Large intestine (tissue), 12 donors: ENCODE measurements at places on chromosomes 5 and 9. TPM values are rescaled to one million over a fixed set of nuclear protein-coding genes. Genes with fewer than 3 reads are reported as not detected.

ACSL6 gene
- polyA plus RNA-seq = 2.9 TPM

ENG gene
- polyA plus RNA-seq = 21.6 TPM

NUTM2G gene
- 0.88 TPM for polyA plus RNA-seq

CTXN3 gene
- not detected for polyA plus RNA-seq

GRCh38 chr5:174589011-174589410 is 135.4 kb upstream of the MSX2 start:
- no peaks in the 10 kb centered on the region for H3K27me3 ChIP-seq
- H3K4me1 ChIP-seq = no peaks in the 10 kb centered on the region
- DNase-seq = no peak
- no peak overlapping the region for H3K4me3 ChIP-seq

- DNase-seq = no peak
- H3K4me1 ChIP-seq = no peaks in the 10 kb centered on the region
- H3K27ac ChIP-seq = no peak overlapping the region
- H3K27me3 ChIP-seq = no peaks in the 10 kb centered on the region
Measured at GRCh38 chr5:180486636-180487149, 7.5 kb upstream of the CNOT6 start.

DNA sequence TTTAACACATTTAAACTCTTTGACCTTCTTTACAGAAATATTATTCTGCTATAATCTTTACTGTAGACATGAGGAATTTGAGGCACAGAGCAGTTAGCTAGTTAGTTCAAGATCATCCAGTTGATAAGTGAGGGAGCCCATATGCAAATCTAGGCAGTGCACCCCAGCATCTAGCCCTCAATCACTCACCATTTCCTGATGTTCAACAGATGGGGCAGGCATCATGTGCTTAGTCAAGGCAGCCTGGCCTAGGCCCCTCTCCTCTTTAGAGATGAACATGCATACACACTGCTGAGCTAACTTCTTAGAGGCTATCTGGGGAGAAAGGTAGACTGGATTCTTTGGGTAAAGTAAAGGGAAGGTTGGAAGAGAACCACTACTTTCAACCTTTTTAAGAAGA is 206.8 kb upstream of the SLC24A2 start:
- H3K27ac ChIP-seq = no peak overlapping the region
- H3K4me3 ChIP-seq = no peak overlapping the region
- no peaks in the 10 kb centered on the region for H3K27me3 ChIP-seq
- no peak for DNase-seq
- H3K36me3 ChIP-seq = no peaks in the 10 kb centered on the region

- H3K4me1 ChIP-seq = no peaks in the 10 kb centered on the region
- no peak overlapping the region for H3K4me3 ChIP-seq
- no peaks in the 10 kb centered on the region for H3K36me3 ChIP-seq
- no peak overlapping the region for H3K27ac ChIP-seq
Measured at GRCh38 chr9:22374051-22374450, 72.6 kb upstream of the DMRTA1 start.

DNA sequence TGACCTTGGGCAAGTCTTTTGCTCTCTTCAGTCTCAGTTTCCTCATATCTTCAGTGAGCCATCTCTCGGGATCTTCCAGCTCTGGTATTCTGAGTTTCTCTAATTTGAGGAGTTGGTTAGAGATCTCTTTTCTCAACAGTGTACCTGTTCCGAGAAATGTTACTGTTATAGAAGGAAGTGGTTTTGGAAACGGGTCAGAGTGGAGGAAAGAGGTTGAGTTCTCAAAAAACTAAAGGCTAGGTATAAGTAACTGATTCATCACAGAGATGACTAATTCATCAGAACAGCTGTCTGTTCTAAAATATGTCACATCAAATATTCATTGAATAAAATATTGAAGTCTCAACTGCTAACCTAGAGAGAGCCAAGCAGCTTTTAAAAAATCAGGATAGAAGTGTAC is 106.6 kb downstream of the PALM2AKAP2 start:
- H3K36me3 ChIP-seq = no peaks in the 10 kb centered on the region
- no peak for DNase-seq
- H3K27me3 ChIP-seq = no peaks in the 10 kb centered on the region
- H3K4me1 ChIP-seq = no peaks in the 10 kb centered on the region

DNA sequence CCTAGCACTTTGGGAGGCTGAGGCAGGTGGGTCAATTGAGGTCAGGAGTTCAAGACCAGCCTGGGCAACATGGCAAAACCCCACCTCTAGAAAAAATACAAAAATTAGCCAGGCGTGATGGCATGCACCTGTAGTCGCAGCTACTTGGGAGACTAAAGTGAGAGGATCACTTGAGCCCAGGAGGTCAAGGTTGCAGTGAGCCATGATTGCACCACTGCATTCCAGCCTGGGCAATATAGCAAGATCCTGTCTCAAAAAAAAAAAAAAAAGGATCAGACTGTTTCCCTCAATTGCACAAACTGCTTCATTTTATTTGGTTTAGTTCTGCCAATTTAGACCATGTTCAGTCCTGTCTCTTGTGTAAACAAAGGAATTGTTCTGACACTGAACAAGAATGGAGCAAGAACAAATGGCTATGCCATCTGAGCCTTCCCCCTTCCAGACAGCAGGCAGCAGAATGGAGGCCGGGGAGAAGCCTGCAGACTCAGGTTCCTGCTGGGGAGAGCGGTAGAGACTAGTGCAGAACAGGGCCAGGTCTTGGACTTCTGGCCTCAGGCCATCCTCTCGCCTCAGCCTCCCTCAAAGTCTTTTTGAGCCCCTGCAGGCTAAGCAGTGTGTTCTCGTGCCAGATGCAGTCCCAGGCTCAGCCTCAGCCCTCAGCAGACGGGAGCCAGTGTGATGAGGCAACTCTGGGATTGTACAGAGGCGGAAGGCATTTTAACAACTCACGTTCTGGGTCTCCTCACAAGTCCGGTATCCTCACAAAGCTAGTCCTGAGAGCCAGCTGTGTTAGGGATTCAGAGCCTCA is 18.2 kb downstream of the HNRNPH1 start:
- H3K4me3 ChIP-seq = no peak overlapping the region
- H3K36me3 ChIP-seq = peaks cover 77% of the 10 kb centered on the region
- DNase-seq = no peak
- no peaks in the 10 kb centered on the region for H3K4me1 ChIP-seq
- no peaks in the 10 kb centered on the region for H3K27me3 ChIP-seq
- H3K27ac ChIP-seq = no peak overlapping the region

- H3K4me1 ChIP-seq = no peaks in the 10 kb centered on the region
- H3K36me3 ChIP-seq = no peaks in the 10 kb centered on the region
- DNase-seq = no peak
- H3K4me3 ChIP-seq = no peak overlapping the region
- no peaks in the 10 kb centered on the region for H3K27me3 ChIP-seq
Measured at GRCh38 chr9:83081846-83082245, 18.9 kb upstream of the RASEF start.

- H3K4me1 ChIP-seq = no peaks in the 10 kb centered on the region
- no peak overlapping the region for H3K27ac ChIP-seq
- peaks cover 8% of the 10 kb centered on the region for H3K36me3 ChIP-seq
- no peaks in the 10 kb centered on the region for H3K27me3 ChIP-seq
- DNase-seq = no peak
Measured at GRCh38 chr5:143016777-143017516, 246.8 kb downstream of the ARHGAP26 start.

GRCh38 chr5:160668356-160668755 is 183.7 kb downstream of the ATP10B start:
- H3K27me3 ChIP-seq = no peaks in the 10 kb centered on the region
- no peak overlapping the region for H3K4me3 ChIP-seq
- H3K4me1 ChIP-seq = peaks cover 16% of the 10 kb centered on the region

DNA sequence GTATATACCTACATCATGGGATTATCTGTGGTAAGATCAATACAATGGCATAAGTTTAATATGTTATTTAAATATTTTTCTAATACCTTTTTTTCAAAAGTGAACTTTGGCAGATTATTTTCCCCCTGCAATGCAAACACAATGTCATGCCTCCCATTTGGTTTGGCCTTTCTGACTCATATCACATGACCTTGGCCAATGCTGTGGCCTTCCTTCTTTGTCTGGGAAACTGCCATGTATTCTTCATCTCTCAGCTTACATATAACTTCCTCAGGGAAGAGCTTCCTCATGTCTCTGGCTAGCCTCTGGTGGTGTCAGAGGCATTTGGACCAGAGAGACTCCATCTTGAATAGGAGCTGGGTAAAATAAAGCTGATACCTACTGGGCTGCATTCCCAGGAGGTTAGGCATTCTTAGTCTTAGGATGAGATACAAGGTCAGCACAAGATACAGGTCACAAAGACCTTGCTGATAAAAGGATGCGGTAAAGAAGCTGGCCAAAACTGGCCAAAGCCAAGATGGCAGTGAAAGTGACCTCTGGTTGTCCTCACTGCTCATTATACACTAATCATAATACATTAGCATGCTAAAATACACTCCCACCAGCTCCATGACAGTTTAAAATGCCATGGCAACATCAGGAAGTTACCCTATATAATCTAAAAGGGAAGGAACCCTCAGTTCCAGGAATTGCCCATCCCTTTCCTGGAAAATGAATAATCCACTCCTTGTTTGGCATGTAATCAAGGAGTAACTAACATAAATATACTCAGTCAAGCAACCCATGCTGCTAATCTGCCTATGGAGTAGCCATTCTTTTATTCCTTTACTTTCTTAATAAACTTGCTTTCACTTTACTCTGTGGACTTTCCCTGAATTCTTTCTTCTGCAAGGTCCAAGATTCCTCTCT is 76.0 kb downstream of the C9orf153 start:
- H3K27ac ChIP-seq = no peak overlapping the region
- no peak for DNase-seq
- no peaks in the 10 kb centered on the region for H3K36me3 ChIP-seq
- H3K27me3 ChIP-seq = no peaks in the 10 kb centered on the region

GRCh38 chr9:86369810-86370209 is 15.6 kb upstream of the TUT7 start:
- no peak overlapping the region for H3K27ac ChIP-seq
- H3K27me3 ChIP-seq = no peaks in the 10 kb centered on the region
- no peaks in the 10 kb centered on the region for H3K4me1 ChIP-seq
- no peak for DNase-seq
- no peaks in the 10 kb centered on the region for H3K36me3 ChIP-seq
- H3K4me3 ChIP-seq = no peak overlapping the region
